ENCODE measurements at places on chromosomes 16 and 17.

GRCh38 chr17:75110234-75110937 lies 617 bp downstream of the ARMC7 start:
- DNase-seq = no peak

- no peak for DNase-seq
Measured at GRCh38 chr16:65284626-65285025, 162.8 kb upstream of the CDH11 start.

DNA sequence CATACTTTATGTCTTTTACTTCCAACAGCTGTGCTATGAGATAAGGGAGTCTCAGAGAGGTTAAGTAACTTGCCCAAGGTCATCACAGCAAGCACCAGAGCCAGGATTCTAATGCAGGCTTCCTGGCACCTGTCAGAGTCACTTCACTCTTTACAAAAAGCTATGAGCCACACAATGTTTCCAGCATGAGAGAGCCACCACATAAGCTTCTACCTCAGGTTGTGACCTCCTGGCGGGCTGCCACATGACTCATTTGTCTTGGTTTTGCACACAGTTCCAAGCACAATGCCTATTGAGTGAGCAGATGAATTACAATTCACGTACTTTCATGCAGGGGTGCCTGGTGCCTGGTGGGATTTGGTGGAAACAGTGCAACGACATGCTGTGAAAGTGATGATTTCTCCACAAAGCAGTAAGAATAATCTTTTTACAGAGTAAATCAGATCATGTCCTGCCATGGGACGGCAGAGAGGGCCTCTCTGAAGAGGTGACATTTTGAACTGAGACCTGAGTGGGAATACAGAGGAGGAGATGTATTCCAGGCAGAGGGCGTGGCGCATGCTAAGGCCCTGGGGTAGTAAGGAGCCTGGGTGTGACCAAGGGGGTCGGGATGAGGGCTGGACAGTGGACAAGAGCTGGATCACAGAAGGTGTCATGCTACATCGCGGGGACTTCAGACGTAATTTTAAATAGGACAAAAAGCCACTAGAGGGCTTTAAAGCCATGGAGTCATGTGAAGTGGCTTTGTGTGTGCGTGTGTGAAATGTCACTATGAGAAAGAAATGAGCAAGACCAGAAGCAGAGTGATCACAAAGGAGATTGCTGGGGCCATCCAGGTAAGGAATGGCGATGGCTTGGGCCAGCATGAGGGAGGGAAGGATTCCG lies 53.4 kb downstream of the CACNG3 start:
- DNase-seq = no peak

- no peak for DNase-seq
Measured at GRCh38 chr16:4486126-4486893, 10.1 kb downstream of the HMOX2 start.

GRCh38 chr17:37592291-37592690 lies 16.9 kb downstream of the SYNRG start:
- DNase-seq = no peak

GRCh38 chr17:65254166-65254565 lies 117.0 kb downstream of the RGS9 start:
- peak; percentile 47 for DNase-seq

DNA sequence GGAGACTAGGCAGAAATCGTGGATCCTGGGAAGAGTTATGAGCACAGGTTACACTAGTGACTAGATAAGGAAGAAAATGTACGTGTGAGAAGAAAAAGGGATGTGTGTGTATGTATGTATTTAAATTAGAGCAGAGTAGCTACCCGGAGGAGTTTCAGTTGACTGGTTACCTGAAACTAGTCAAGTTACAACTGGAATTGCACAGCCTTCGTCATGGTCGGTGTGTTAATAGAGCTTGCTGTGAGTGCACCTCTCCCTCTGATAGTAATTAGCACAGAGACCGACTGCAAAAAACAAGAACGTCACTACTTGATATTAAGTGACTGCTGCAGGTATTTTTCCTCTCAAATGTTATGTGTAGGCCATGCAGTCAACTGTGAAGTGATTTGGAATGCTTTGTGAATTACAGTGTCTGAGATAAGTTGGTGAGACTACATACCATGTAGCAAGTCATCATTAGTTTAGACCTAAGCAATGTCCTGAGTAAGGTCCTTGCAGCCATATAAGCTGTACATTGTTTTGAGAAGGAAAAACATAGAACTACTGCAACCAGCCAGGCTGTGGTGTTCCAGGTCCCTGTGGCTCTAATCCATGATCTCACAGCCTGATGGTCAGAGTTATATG lies 95.7 kb downstream of the WNT3 start:
- no peak for DNase-seq

DNA sequence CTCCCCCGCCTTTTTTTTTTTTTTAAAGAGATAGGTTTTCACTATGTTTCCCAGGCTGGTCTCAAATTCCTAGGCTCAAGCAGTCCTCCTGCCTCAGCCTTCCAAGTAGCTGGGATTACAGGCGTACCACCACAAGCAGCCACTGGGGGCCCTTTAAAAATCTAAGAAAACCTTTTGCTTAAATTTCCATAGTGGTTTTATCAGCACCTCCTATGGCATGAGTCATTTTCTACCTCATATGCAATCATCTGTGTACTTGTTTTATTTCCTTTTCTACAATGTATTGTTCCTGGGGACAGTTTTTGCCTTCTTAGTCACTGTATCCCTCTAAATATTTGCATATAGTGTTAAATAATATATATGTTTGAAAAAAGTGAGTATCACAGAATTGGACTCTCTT lies 29.2 kb downstream of the GNA13 start:
- DNase-seq = peak; percentile 30

DNA sequence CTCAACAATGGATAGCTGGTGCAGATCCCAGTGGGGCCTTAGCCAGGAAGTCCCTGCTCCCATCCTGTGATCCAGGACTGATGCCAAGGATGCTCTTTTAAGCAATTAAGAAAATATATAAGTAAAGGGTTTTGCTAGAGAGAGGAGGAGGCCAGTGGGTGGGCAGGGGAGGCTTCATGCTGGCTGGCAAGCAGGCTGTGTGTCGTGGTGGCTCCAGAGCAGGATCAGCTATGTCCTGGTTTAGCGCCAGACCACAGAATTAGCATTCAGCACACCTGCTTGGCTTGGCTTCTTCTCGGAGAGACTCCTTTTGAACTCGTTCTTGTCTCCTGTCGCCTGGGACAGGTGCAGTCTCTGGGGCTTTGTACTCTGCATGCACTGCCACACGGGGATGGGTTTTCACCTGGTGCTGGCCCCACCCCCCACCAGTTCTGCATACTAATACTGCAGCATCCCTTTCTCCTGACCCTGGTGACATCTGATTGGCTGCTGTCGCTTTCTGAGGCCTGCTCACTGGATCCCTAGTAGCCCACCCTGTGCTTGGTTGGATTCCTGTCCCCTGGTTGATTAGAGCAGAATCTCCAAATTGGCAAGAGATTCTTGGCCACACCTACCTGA lies 66.1 kb downstream of the PLD6 start:
- DNase-seq = no peak

- no peak for DNase-seq
Measured at GRCh38 chr17:70691150-70691549, 521.8 kb downstream of the KCNJ2 start.

DNA sequence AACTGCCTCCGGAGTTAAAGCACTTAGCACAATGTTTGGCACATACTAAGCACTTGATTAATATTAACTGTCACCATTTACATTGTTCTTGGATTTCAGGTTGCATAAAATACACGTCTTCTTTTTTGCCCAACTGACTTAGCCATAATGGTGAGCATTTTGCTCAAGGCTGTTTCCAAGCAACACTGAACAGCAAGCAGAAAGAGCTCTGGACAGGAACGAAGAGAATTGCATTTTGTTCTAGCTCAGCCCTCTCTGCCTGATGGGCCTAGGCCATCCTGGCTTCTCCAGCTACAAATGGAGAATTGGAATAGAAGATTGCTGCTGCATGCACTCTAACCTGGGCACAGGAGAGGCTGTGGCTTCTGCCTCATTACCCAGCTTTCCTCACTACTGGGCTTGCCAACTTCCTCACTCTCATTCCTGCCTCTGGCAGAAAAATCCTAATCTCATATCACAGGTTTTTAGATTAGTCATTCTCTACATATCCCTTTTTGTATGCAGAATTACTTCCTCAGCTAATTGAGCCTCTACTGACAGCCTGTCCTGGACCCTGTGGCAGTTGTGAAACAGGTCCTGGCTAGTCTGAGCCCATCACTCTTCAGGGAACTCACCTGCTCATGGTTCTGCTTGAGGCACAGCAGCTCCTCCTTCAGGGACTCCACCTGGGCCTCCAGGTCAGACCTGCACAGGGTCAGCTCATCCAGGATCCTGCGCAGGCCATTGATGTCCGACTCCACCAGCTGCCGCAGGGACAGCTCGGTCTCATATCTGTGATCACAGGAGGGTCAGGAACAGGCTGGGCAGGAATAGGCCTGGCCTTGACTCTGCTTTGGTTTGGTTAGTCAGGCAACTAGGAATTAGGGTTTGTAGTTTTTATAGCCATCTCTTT lies 2.5 kb downstream of the KRT33A start:
- DNase-seq = no peak

Data from AG20443 (cell line).